ENCODE measurements at places on chromosomes 5 and 9.
A peak's percentile ranks its signal among the peaks of the same experiment; 100 is the strongest.

GRCh38 chr5:91252916-91253315 lies 130.2 kb downstream of the ARRDC3 start:
- no peak overlapping the region for H3K27ac ChIP-seq
- DNase-seq: no peak
- no peaks in the 10 kb centered on the region for H3K27me3 ChIP-seq
- no peaks in the 10 kb centered on the region for H3K36me3 ChIP-seq
- no peaks in the 10 kb centered on the region for H3K4me1 ChIP-seq
- H3K4me3 ChIP-seq: no peak overlapping the region

DNA sequence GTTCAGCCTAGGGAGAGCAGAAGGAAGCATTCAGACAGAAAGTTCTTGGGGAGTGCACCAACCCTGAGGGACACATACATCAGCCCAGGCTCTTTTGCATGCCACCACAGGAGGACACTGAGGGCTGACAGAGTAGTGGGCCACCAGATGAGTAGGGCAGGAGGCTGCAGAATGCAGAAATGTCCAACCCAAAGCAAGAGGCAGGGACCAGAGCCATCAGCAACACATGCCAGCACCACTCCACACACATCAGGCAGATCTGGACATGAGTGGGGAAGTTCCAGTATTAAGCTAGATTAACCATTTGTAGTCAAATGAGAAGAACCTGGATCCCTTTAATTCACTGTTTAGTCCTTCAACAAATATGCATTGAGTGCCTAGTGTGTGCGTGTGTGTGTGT lies 35.7 kb upstream of the OTULINL start:
- H3K4me1 ChIP-seq: no peaks in the 10 kb centered on the region
- H3K4me3 ChIP-seq: no peak overlapping the region
- H3K27ac ChIP-seq: no peak overlapping the region
- DNase-seq: no peak

DNA sequence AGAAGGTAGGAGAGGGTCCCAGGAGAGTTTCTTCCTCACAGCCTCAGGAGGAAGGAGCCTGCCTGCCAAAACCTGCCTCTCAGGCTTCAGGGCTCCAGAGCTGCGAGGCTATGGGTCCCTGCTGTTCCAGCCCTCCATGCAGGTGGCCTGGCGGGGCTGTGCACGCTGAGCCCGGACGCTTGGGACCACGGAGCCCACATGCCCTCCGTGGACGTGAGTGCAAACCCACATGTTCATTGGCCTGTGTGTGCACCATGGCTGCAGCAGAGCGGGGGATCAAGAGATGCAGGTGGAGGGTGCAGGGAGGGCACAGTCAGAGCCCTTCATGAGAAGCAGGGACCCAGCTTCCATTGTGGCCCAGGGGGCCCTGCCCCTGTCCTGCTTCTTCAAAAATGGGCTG lies 287.3 kb downstream of the IRX2 start:
- no peaks in the 10 kb centered on the region for H3K4me1 ChIP-seq
- no peaks in the 10 kb centered on the region for H3K27me3 ChIP-seq
- DNase-seq: no peak
- no peak overlapping the region for H3K27ac ChIP-seq

DNA sequence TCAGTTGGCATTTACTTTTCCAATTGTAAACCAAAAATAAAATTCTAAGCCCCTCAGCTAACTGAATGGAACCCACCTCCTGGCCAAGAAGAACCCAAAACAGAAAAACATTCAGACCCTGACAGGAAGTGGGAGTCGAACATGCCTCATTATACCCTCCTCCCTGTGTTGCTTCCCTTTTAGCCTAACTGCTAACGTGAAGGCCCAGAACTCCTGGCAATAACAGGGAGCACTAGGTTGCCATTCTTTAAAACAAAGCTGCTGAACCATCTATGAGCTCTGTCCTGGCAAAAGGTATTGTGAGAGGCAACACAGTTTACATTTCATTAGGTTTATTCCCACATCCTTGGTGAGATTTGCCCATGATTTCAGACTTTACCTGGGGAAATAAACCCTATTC lies 481.4 kb downstream of the CHSY3 start:
- H3K36me3 ChIP-seq: no peaks in the 10 kb centered on the region
- H3K27me3 ChIP-seq: no peaks in the 10 kb centered on the region
- no peak overlapping the region for H3K4me3 ChIP-seq

DNA sequence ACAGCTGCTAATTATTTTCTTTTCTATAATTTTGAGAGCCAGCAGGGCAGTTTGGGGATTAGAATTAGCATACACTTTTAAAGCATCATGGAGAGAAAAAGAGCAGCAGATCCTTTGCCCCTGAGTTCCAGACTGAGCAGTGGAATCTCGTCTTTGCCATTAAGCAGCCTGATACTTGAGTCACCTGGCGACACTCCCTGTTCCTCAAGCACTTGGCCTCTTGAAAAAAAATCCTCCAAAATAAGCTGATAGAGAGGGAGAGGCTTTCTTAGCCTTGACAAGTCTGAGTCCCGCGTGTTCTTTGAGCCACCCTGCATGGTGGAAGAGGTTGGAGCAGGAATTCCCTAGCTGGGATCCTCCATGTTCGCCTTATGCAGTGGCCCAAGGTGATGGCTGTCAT lies 398.3 kb downstream of the IRX2 start:
- H3K27ac ChIP-seq: no peak overlapping the region
- no peaks in the 10 kb centered on the region for H3K27me3 ChIP-seq
- H3K4me1 ChIP-seq: no peaks in the 10 kb centered on the region

DNA sequence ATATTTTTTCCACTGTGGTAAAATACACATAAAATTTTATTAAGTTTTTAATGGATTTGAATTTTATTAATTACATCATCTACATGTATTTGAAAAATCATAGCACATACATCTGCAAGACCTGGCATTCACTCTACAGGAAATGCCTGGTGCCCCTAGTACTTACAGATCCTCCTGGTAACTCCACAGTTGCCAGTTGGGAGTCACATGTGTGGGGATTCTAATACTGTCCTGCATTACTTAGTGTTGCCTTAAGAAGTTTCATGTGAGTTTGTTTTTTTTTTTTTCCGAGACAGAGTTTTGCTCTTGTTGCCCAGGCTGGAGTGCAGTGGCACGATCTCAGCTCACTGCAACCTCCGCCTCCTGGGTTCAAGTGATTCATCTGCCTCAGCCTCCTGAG lies 18.1 kb downstream of the KDM3B start:
- H3K4me1 ChIP-seq: no peaks in the 10 kb centered on the region
- no peaks in the 10 kb centered on the region for H3K27me3 ChIP-seq
- peak; percentile 27 for DNase-seq
- no peak overlapping the region for H3K4me3 ChIP-seq
- no peaks in the 10 kb centered on the region for H3K36me3 ChIP-seq
- no peak overlapping the region for H3K27ac ChIP-seq

DNA sequence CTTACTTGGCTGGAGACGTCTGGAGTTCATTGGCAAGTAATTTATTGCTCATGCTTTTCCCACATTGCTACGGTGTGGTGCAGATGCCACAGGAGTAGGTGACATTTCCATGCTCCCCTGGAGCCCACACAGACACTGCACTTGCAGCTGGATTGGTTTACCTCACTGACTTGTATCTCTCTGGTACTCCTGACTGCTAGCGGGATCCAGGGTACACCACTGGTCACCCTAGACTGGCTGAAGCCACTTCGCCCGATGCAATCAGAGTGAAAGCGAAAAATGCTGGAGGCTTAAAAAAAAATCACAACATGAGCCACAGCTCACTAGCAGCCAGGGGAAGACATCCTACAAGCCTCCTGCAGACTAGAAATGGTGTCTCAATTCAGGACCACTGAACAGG lies 32.6 kb upstream of the SLIT3 start:
- H3K4me1 ChIP-seq: no peaks in the 10 kb centered on the region
- H3K27me3 ChIP-seq: no peaks in the 10 kb centered on the region
- no peaks in the 10 kb centered on the region for H3K36me3 ChIP-seq
- no peak overlapping the region for H3K4me3 ChIP-seq

GRCh38 chr5:38237681-38238080 lies 20.7 kb upstream of the EGFLAM start:
- H3K4me1 ChIP-seq: no peaks in the 10 kb centered on the region
- H3K36me3 ChIP-seq: no peaks in the 10 kb centered on the region
- no peak overlapping the region for H3K4me3 ChIP-seq

- DNase-seq: no peak
- H3K27ac ChIP-seq: no peak overlapping the region
- H3K27me3 ChIP-seq: no peaks in the 10 kb centered on the region
- no peak overlapping the region for H3K4me3 ChIP-seq
- peaks cover 9% of the 10 kb centered on the region for H3K4me1 ChIP-seq
These were observed 92.1 kb upstream of the IFNE start for GRCh38 chr9:21574261-21574660.

DNA sequence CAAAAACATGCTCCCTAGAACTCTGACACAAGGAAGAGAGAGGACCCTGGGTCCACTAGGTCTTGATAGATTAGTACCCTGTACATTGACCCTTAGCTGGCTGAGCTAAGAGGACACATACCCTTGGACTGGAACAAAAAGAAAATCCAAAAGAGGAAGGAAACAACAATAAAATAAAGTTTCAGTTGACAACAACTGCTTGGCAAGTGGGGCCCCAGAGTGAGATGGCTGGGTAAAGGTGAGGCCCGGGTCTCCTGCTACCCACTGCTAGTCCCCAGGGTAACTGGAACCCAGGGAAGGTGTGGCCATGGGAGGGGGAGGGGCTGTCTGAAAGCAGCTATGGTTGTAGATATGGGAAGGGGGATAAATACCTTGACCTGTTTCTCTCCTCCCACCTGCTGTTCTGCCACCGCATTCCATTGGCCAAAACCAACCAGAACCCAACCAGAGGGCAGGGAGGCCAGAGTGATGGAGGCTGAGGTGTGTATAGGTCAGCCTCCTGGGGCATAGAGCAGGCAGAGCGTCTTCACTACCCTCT lies 11.7 kb downstream of the TAL2 start:
- no peak for DNase-seq
- H3K27ac ChIP-seq: no peak overlapping the region
- H3K4me3 ChIP-seq: no peak overlapping the region
- H3K36me3 ChIP-seq: no peaks in the 10 kb centered on the region
- H3K4me1 ChIP-seq: no peaks in the 10 kb centered on the region
- H3K27me3 ChIP-seq: no peaks in the 10 kb centered on the region

- no peaks in the 10 kb centered on the region for H3K4me1 ChIP-seq
- no peak overlapping the region for H3K27ac ChIP-seq
- DNase-seq: no peak
- H3K36me3 ChIP-seq: peaks cover 3% of the 10 kb centered on the region
- H3K4me3 ChIP-seq: no peak overlapping the region
- H3K27me3 ChIP-seq: no peaks in the 10 kb centered on the region
These were observed 9.5 kb downstream of the HABP4 start for GRCh38 chr9:96459268-96460007.

DNA sequence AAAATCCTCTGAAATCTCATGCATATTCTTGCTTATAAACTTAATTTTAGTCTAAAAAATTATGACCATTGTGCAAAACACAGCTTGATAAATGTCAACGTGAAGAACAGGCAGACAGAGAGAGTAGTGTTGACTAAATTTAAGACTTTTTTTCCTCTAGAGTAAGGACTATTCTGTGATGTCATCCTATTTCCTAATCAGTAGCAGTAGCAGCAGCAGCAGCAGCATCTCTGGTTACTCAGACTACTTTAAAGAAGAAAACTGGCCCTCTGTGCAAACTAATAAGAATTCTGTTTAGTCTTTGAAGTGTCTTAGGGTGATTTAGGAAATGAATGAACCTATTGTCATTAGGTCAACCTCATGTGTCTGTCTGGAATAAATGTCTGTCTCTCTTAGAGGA lies 403.0 kb downstream of the HINT1 start:
- no peak overlapping the region for H3K4me3 ChIP-seq
- no peaks in the 10 kb centered on the region for H3K27me3 ChIP-seq
- no peak overlapping the region for H3K27ac ChIP-seq
- H3K36me3 ChIP-seq: no peaks in the 10 kb centered on the region
- H3K4me1 ChIP-seq: no peaks in the 10 kb centered on the region

DNA sequence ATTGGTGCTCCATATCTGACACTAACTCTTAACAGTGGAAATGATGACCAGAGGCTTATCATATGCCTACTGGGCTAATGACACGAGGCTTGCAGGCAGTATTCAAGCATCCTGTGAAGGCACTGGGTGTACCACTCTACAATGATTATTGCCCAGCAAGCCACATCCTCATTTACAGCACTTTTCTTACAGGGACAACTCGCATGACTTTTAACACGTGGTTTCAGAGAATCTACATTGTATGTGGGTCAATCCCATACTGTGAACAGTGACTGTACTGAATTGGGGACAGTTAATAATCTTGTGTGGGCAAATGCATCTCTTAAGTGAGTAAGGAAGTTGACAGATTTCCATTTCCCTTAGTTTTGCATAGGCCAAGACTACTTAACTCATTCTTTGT lies 260.0 kb downstream of the TRPM3 start:
- no peaks in the 10 kb centered on the region for H3K36me3 ChIP-seq
- no peaks in the 10 kb centered on the region for H3K4me1 ChIP-seq
- no peak for DNase-seq

DNA sequence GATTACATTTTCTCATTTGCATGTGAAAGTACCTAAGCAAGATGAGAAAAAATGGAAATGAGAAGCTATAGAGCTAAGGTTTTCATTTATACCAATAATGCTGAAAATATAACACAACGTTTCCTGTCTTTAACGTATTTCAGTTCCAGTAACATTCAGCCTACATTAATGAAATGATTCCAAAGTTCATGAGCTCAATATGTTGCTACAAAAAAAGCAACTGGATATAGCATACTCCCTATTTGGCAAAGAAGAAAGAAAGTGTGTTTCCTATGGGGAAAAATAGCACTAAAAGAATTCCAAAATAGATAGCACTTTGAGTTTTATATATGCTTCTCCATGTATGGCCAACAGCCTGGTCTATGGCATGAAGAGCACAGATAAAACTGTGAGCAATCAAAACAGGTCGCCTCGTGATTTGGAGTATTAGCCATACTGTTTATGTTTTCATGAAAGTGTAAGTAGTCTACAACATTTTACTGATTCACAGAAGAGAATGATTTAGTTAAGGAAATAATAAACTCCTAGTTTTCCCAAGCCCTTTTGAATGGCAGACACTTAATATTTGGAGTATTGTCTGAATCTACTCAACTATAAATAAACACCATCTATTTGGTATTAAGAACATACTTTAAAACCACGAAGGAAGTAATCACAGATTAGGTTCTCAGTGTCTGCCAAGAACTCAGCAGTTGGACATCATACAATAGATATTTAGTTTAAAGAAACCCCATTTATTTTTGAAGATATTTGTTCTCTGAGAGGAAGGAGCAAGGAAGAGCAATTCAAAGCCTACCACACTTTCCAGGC lies 258.7 kb upstream of the RASA1 start:
- no peak overlapping the region for H3K4me3 ChIP-seq
- no peak overlapping the region for H3K27ac ChIP-seq
- DNase-seq: peak; percentile 69
- no peaks in the 10 kb centered on the region for H3K27me3 ChIP-seq
- no peaks in the 10 kb centered on the region for H3K36me3 ChIP-seq

- no peak for DNase-seq
- no peaks in the 10 kb centered on the region for H3K27me3 ChIP-seq
- no peaks in the 10 kb centered on the region for H3K36me3 ChIP-seq
These were observed 230.9 kb downstream of the AUH start for GRCh38 chr9:91130796-91131318.
